ENCODE measurements at places on chromosomes 4 and X.

DNA sequence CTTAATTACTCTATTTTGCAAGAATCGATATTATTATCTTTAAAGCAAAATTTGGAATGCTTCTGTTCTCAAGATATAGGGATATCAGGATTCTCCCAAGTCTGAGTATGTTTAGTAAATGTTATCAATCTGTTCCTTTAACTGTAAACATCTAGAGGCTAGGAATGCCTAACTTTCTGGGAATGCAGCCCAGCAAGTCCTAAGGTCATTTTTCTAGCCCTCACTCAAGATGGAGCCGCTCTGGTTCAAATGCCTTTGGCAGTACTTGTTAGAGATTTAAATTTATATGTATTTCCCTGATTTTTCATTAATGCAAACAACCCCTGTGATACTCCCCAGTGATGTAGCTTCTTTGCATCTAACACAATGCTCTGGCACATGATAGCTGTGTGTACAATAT lies 623.8 kb upstream of the LCORL start:
- DNase-seq = no peak

DNA sequence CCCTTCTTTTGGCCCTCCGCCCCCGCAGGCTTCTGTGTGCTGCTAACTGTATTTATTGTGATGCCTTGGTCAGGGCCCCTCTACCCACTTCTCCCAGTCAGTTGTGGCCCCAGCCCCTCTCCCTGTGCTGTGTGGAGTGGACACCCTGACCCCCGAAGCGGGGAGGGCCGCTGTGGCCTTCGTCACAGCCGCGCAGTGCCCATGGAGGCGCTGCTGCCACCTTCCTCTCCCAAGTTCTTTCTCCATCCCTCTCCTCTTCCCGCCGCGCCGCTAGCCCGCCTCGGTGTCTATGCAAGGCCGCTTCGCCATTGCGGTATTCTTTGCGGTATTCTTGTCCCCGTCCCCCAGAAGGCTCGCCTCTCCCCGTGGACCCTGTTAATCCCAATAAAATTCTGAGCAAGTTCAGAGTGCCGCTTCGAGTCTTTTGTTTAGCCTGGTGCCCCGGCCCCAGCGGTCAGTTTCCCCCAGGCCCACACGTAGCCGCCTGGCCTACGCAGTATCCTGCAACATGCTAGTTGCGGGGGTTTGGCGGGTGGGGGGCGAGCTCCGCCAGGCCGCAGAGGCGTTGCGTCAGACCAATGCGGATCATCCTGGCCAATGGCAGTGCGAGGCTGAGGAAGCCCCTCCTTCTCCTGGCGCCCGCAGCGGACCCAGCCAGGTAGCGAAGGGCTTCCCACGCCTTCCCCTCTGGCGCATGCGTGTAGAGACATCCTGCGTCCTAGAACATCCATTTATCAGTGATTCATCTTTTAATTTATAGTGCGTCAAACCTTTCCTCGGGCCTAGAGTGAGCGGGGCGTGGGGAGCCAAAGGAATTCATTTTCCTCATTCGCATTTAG lies 5.6 kb upstream of the KANTR start:
- DNase-seq = no peak

GRCh38 chrX:153625271-153626024 lies 21.6 kb upstream of the DUSP9 start:
- DNase-seq = no peak

GRCh38 chrX:74527350-74527749 lies 87.1 kb downstream of the RLIM start:
- DNase-seq = no peak

DNA sequence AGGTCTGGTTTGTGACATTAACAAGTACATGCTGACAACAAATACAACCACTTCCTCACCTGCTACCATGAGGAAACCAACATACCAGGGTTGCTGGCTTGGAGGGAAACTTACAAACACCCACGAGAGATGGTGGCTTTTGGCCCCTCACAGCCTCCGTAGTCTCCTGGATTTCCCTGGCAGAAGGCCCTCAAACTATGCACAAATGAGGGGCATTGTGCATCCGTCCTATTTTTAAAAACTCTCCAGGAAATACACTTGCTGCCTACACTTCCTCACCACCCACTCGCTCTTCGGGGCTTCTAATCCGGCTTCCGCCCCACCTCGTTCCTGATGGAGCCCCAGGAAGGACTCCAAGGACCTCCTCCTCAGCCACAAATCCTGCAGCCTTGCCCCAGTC lies 355.0 kb upstream of the GATB start:
- no peak for DNase-seq

- DNase-seq = no peak
Measured at GRCh38 chr4:145107126-145107525, 9.0 kb downstream of the ABCE1 start.

- DNase-seq = no peak
Measured at GRCh38 chr4:141132072-141132708, 1.1 kb downstream of the RNF150 start.

DNA sequence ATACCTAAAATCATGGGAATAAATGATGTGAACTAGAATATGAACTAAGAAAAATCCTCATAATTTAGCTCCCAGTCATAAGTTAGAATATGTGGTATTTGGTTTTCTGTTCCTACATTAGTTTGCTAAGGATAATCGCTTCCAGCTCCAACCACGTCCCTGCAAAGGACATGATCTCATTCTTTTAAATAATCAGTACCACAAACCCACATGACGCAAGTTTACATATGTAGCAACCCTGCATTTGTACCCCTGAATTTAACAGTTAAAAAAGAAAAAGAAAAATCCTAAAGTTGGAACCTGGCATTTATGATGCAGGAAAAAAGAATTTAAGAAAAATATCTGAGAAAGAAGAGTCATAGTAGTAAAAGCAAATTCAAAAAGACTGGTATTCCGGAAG lies 13.3 kb downstream of the UBA6 start:
- no peak for DNase-seq

DNA sequence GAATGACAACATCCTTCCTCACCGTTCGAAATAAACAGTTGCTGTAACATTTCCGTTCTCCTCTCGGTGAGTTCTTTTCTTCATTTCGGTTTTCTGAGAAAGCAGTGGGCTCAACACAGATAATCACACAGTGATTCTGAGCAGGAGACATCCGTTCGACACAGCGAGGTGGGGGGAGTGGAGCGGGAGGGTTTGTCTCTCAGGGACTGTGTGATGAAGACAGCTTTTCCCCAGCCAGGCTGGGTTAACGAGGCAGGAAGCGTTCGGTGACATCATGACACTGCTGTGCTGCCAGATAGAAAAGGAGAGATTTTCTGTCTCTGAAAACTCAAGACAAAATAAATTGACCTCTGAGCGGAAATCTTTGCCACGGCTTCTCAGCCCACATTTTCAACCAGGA lies 119.3 kb downstream of the CRLF2 start:
- no peak for DNase-seq

GRCh38 chrX:148784856-148785255 lies 284.4 kb downstream of the AFF2 start:
- DNase-seq = no peak

GRCh38 chr4:151555151-151555945 lies 146.4 kb downstream of the FHIP1A start:
- no peak for DNase-seq

GRCh38 chr4:37517326-37517725 lies 168.8 kb downstream of the RELL1 start:
- DNase-seq = no peak

DNA sequence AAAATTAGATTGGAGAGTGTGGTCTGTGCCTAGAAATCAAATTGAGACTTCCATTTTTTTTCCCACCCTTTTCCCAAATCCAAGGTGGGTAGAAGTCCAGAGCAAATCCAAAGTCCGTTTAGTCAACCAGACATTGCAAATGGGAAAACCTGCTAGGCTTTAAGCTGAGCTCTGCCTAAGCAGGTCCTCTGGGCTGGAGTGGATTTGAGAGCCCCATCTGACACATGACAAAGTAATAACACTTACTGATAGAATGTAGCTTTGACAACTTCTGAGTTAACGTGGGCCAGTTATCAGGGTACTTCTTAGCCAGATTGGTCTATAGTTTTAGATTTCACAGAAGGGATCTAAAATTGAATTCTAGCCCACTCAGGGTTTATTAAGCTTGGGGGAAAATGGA lies 242.3 kb downstream of the GALNTL6 start:
- DNase-seq = no peak

GRCh38 chr4:85452058-85452731 lies 22.8 kb upstream of the ARHGAP24 start:
- no peak for DNase-seq

DNA sequence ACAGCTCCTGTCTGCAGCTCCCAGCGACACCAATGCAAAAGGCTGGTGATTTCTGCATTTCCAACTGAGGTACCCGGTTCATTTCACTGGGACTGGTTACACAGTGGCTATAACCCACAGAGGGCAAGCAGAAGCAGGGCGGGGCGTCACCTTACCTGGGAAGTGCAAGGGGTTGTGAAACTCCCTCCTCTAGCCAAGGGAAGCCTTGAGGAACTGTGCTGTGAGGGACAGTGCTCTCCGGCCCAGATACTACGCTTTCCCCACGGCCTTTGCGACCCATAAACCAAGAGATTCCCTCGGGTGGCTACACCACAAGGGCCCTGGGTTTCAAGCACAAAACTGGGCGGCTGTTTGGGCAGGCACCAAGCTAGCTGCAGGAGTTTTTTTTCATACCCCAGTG lies 218.9 kb downstream of the PPP3CA start:
- no peak for DNase-seq

GRCh38 chr4:128459547-128459946 lies 171.9 kb upstream of the PGRMC2 start:
- no peak for DNase-seq

DNA sequence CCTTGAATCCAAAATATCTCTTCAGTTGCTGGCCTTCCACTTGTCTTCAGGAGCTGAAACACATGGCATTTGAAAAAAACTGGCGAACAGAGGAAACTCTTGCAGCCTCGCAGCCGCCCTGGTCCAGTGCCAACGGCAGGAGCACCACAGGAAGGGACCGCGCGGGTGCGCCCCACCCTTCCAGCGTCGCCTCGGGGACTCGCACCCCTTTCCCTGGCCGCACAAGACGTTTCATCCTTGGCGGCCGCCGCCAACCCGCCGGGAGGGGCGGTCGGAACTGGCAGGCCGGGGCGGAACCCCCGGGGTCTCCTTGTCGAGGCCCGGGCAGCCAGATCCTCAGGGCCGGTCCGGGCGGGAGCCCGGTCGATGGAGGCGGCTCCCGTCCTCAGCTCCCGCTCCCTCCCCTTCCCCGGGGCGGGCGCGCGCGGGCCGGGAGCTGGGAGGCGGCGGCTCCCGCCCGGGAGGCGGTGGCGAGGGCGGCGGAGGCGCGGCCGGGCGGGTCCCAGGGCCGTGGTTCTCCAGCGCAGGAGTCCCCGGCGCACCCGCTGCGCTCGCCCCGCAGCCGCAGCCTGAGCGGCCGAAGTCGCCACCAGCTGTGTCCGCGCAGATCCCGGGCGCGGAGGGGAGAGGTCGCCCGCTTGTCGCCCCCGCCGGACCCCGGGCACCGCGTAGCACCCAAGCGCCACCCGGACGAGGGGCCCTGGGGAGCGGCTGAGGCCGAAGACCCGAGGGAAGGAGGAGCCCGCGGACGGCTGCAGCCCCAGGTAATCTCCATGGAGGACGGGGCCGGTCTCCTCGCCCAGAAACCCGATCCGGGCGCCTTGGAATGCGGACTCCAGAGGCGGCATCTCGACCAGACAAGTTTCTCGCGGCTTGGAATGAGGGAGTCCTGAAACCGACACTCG lies 886 bp upstream of the NDST3 start:
- DNase-seq = peak; percentile 35

GRCh38 chr4:112801341-112801740 lies 164.4 kb downstream of the LARP7 start:
- no peak for DNase-seq

- no peak for DNase-seq
Measured at GRCh38 chr4:65023081-65023480, 613.8 kb upstream of the TECRL start.

- DNase-seq = peak; percentile 51
Measured at GRCh38 chr4:140116442-140117104, 37.4 kb downstream of the MAML3 start.

DNA sequence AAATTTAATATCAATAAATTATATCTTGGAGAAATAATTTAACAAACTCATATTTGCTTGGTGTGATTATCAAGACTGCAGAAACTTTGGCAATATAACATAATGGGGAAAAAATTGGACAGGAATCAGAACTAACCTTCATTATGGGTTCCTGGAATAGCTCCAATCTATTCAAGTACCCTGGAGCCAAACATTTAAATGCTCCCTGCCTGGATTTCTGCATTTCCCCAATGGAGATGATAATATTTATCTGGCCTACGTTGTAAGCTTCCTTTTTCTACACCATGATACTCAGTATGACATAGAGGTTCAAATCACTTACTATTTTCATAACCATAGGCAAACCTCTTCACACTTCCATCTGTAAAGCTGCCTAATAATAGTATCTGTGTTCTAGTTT lies 326.8 kb downstream of the TRIML1 start:
- no peak for DNase-seq

GRCh38 chr4:142222127-142222526 lies 585.7 kb downstream of the IL15 start:
- DNase-seq = no peak

- no peak for DNase-seq
Measured at GRCh38 chrX:68421636-68422035, 11.7 kb downstream of the OPHN1 start.

GRCh38 chr4:70802928-70803580 lies 36.6 kb downstream of the GRSF1 start:
- DNase-seq = no peak

DNA sequence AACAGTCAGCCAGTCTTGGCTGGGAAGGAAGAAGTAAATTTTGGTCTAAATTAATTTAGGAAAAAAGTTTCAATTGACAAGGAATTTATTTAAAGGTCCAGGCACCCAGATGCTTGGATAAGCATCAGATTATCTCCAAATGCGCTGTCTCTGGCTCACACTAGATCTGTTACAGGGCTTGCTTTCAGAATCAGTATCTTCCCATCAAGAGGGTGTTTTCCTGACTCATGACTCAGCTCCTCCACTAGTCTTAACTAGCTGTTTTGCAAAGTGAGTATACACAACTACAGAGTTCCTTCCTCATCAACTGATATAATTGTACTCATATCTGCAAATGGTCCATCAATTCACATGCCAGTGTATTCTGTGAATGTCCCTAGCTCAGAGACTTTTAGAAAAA lies 482.1 kb upstream of the CPEB2 start:
- DNase-seq = peak; percentile 51

GRCh38 chr4:123077330-123077729 lies 154.9 kb upstream of the NUDT6 start:
- DNase-seq = no peak

- peak; percentile 23 for DNase-seq
Measured at GRCh38 chr4:182555997-182556418, 312.8 kb downstream of the TENM3 start.

DNA sequence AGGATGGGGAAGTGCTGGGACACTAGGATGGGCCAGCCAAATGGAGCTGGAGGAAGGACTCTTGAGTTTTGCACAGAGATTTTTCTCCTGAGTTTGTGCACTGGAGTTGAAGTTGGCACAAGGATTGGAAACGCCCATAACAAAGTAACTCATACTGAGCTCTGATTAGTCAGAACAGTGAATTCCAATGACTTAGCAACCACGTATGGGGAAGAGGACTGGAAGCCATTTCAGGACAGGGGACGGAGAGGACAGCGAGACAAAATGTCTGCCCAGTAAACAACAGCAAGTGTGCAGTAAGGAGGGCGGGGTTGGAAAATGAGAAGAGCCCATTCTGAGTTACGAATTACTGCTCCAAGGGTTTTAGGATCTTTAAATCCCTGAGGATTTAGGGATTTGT lies 5.9 kb downstream of the RIPPLY1 start:
- DNase-seq = peak; percentile 14

All from A172 (cell line).